ENCODE measurements at places on chromosomes 4 and X.
A peak's percentile ranks its signal among the peaks of the same experiment; 100 is the strongest.

DNA sequence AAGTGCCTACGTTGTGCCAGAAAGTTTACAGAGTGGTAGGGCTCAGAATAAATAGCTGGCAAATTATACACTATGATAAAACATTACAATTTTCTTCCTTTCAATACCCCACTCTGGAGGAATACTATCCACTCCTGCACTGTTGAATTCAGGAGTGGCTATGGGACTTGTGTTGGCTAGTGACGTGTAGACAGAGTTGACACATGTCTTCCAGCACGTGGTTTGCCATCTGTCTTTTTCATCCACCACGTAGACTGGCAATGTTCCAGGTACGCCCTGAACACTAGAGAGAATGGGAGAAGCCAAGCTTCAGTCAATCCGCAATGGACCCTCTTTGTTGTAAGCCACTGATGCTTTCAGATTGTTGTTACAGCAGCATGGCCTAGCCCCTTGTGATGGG is 168.8 kb upstream of the RBPJ start:
- DNase-seq, result no peak

GRCh38 chr4:89249313-89249712 is 58.3 kb downstream of the GPRIN3 start:
- DNase-seq, result no peak

DNA sequence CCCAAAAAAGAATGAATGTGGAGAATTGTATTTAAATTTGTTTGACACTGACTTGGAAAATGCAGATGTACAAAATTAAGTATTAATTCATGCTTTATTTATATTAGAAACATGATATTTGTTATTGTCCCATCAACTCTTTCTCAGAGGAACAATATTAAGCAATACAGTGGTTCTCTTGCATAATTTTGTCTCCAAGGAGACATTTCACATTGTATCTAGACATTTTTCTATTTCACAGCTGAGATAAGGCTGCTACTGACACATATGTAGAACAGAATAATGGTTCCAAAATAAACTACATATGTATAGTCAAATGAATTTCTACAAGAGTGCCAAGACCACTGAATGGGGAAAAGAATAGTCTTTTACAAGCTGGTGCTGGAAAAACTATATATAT is 427.9 kb upstream of the SPANXN1 start:
- no peak for DNase-seq

DNA sequence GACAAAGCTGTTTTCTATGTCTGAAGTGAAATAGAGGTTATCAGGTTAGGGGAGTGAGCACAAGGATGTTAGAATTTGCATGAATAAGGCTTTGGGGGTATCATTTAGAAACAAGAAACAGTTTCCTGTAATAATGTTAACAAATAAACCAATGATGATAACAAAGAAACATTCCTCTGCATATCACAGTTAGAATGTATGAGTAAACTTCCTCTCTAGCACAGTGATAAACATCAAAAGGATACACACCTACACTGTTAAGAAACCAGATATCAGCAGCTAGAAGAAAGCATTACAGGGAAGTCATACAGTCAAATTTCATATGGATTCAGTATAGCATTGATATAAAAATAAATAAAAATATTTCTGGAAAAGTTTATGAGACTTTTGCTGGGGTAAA is 340.0 kb upstream of the MAGEB16 start:
- DNase-seq, result no peak

DNA sequence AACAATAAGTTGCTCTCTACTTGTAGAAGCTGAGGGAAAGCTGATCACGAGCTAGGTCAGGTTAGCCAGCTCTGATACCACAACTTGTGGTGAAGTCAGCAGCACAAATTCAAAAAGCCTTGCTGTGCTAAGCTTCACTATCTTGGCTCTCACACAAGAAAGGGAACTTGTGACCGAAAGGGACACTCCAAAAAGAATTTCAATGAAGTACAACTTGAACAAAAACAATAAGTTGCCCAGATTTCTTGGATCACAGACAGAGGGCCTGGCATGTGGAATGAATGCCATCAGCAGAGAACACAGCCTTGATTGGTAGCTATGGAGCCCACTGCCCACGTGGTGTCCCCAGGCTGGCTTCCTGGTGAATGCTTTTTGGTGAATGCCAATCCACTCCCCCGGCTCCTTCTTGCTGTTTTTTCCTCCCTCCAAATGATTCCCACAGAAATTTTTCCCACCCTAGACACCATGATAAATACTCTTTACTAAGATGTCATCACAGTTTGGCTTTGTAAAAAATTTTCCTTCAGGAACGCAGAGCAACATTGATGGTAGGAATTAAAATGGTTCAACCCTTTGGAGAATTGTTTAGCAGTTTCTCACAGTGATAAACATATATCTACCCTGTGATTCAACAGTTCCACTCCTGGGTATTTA is 82.6 kb downstream of the ANXA3 start:
- peak; percentile 55 for DNase-seq

GRCh38 chrX:70436343-70436742 is 8.3 kb upstream of the DLG3 start:
- no peak for DNase-seq

GRCh38 chrX:14777525-14777924 is 95.3 kb downstream of the FANCB start:
- DNase-seq, result no peak

DNA sequence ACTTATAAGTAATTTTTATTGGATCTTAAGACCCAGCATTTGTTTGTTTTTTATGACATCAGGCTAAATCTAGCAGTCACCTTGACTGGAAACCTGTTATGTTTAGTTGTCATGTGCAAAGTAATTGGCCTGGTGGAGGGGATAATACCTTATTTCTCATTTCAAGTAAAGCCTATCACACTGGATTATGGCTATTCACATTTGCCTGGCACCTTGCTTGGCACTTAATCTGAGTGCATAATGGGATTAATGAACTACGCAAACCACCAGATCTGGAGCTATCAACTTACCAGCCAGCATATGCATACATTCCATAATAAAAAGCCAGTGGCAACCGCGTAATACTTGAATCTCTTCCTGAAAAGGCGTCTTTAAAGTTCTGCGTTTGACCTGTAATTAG is 23.2 kb downstream of the SLC7A11 start:
- DNase-seq, result no peak

DNA sequence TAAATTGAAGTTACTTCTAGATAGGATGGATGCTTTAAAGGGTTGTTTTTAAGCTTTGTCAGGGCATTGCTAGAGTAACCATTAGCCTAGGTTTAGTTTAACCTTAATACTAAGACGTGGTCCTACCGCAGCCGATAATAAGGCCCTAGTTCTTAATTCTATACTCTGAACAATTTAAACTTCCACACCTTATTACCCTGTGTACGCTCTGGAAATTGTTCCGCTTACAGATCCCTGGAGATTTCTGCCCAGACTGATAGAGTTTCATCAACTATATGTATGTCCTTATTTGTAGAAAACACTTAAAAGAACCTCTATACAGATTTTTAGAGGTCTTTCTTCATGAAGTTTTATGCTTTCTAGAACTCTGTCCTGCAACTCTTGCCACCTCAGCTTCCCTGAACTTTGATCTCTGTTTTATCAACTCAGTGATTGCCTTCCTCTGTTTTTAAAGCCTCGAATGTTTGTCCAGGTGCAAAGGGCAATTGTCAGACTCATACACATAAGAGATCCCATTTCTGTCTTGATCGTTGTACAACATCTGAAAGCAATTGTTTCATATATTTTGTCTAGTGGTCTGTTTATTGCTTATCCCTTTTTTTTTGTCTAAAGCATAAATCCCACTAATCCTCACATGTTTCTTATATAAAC is 71.1 kb upstream of the VCX start:
- DNase-seq, result no peak
